ENCODE measurements at places on chromosomes 7 and 10.

DNA sequence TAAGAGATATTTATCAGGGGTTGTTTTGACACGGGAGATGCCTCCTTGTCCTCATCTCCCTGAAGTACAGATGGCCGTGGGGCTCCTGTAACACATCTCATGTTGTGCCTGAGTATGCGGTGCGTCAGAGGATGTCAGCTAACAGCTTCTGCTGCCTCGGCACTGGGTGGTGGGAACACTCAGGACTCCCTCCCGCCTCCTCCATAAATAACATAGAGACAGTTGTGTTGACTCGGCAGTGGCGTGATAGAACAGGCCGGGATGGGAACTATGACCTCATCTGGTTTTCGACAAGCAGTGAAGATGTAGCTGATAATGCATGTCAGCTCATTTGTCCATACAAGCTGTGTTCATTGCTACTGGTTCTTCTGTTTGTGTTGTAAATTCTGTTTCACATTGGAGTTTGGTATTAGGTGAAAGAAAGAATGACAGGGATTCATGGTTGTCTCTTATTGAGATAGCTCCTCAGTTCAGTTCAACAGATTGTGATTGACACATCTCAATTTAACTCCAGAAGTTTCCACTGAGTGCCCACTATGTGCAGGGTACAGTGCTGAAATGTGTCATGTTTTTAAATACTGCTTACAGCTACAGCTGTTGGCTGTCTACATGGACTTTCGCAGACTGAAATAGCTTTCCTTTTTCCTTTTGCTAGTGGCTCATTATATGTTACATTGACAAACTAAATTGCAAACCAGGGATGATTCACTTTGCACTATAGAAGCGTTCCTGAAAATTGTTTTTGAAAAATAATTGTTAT lies 87.4 kb downstream of the CHN2 start:
- DNase-seq: no peak

DNA sequence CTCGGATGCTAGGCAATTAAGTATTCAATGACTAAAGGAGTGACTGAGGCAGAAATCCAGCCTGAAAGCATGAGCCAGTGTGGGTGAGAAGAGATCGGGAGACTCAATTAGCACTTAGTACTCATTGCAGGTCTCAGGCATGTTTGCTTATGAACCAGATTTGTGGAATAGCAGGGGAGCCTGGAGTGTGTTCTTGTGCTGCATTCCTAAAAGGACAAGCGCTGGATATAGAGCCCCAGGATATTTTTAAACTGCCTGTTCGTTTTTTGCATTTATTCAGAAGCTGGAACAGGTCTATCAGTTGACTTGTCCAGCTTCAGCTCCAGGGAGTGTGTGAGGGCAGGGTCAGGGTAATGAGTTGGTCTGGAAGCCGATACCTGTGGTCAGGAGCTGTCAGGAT lies 120.3 kb downstream of the BMPER start:
- no peak for DNase-seq

- no peak for DNase-seq
Observed at GRCh38 chr10:24901686-24902399, 50.6 kb downstream of the PRTFDC1 start.

- no peak for DNase-seq
Observed at GRCh38 chr7:101993311-101993710, 175.9 kb downstream of the CUX1 start.

GRCh38 chr7:117171106-117171505 lies 151.8 kb downstream of the WNT2 start:
- no peak for DNase-seq

DNA sequence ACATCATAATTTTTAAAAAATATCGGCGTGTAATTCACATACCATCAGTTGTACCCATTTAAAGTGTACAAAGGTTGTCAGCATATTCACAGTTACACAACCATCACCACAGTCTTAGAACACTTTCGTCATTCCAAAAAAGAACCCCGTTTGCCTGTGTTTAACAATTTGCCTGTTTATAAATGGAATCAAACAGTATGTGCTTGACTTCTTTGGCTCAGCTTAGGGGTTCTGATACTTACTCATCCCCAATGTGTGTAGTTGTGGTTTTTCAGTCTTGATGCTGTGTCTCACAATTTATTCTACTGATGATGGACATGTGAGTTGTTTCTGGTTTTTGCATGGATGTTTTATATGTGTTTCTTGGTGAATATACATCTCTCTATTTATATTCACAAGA lies 50.0 kb downstream of the PRPF18 start:
- no peak for DNase-seq

GRCh38 chr7:32049599-32049998 lies 20.6 kb downstream of the PDE1C start:
- DNase-seq: no peak

DNA sequence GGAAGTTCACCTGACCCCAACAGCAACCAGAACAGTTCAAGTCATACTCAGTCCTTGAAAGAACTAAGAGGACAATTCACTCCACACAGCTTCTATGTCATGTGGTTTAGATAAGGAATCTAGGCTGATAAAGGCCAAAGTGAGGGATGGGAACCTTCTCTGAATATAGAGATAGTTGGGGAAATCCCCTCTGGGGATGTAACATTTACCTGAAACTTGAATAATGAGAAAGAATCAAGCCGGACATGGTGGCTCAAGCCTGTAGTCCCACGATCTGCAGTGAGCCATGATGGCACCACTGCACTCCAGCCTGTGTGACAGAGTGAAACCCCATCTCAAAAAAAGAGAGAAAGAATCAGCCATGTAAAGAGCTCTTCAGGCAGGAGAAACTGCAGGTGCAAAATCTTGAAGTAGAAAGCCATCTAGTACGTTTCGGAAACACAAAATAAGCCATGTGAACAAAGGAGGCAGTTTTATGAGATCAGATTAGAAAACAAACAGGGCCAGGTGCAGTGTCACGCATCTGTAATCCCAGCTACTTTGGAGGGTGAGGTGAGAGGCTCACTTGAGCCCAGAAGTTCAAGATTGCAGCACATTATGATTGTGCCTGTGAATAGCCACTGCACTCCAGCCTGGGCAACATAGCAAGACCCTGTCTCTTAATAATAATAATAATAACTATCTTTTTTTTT lies 4.5 kb upstream of the DNMBP start:
- no peak for DNase-seq

- DNase-seq: no peak
Observed at GRCh38 chr7:1543826-1544177, 12.2 kb downstream of the TMEM184A start.

GRCh38 chr10:70348228-70348850 lies 34.1 kb downstream of the LRRC20 start:
- DNase-seq: no peak

DNA sequence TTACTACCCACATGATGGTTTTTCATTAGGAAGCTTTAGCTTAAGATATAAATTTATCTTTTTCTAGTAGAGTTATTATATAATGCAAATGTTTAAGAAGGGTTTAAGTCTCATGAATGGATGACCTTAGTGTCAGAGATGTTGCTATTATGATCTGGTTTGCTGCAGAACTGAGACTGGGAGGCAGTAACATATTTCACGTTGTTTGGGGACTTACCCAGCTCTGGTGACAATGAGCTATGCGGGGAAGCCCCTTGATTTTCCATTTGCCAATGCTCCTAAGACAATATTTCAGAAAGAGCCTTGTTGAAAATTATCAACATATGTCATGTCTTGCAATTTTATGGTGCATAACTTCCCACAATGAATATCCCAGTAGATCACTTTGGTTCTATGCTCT lies 754.6 kb downstream of the REEP3 start:
- no peak for DNase-seq

GRCh38 chr10:88473989-88474883 lies 108.9 kb downstream of the RNLS start:
- DNase-seq: no peak

GRCh38 chr10:93281367-93281720 lies 200.8 kb downstream of the MYOF start:
- no peak for DNase-seq

DNA sequence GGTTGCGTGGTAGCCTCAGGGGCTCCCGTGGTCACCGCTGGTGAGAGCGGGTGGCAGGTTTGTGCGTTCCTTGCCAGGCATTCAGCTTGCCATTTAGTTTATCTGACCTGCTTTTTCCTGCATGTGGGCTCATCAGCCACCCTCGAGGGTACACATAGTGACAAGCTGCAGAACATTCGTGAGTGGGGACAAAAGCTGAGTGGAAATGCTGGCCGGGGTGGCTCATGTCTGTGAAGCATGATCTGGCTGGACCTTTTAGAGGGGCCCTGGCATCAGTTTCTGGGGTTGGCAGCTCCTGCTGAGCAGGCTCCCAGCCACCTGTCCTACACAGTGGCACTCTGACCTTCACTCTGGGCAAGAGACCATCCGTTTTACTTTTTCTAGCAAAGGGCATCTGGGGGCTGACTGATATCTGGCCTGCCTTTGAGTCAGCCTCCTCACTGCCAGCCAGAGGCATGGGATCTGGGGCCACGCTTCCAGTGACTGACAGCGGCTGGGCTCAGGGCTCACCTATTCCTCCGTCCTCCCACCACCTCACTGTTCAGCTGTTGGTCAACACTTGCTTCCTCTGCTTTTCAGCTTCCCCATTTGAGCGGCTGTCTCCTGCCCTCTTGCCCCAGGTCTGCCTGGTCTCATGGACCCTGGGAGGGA lies 75.0 kb downstream of the LANCL2 start:
- DNase-seq: no peak

DNA sequence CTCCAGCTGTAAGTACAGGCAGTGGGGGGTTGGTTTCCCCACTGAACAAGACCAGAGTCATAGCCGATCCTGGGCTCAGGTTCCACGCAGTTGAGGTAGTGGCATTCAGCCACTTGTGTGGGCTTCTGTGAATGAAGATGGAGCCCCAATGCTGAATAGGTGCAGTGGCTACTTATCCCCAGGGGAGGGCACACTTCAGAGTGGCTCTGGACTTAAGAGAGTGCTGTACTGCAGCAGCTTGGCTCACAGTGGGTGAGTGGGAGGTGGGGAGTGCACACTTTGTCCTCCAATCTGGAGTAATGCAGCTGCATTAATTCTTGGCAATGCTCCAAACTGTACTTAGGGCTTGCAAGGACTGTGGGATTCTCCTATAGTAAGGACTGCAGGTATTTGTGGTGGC lies 81.9 kb downstream of the BUB3 start:
- no peak for DNase-seq

GRCh38 chr7:126449611-126450268 lies 803.0 kb downstream of the GRM8 start:
- DNase-seq: no peak

DNA sequence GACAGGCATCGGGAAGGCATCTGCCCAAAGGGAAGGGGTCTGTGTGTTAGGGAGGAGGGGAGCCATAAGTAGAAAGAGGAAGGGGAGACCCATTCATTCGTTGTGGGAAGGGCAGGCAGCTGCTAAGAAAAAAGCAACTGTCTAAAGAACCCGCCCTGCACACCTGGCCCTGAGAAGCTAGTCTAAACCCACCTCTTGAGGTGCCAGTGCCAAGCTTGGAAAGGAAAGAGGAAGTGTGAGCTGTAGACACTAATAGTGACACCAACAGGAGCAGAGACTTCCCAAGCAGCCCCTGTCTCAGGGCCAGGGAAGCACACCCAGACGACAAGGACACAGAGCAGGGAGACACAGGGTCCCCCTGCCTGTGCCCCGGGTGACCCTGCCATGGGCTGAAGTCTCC lies 40.8 kb upstream of the PRSS58 start:
- DNase-seq: no peak
